Psoas muscle (tissue), 8 donors: ENCODE measurements at places on chromosomes 1 and 21. TPM values are rescaled to one million over a fixed set of nuclear protein-coding genes. Genes with fewer than 3 reads are reported as not detected.

The OSCP1 gene
- 4.6 TPM for total RNA-seq

The CFAP298 gene
- 31.6 TPM for total RNA-seq

The RAB7B gene
- total RNA-seq, result 0.66 TPM

The OLFML3 gene
- 15.8 TPM for total RNA-seq

The CGN gene
- not detected for total RNA-seq

The RASSF5 gene
- total RNA-seq, result 1.9 TPM

The FAM78B gene
- total RNA-seq, result 4.9 TPM

The INTS7 gene
- total RNA-seq, result 7.6 TPM

The CCDC17 gene
- total RNA-seq, result 1.2 TPM

- no peak overlapping the region for H3K4me3 ChIP-seq
- peaks cover 29% of the 10 kb centered on the region for H3K36me3 ChIP-seq
- no peaks in the 10 kb centered on the region for H3K4me1 ChIP-seq
- DNase-seq, result no peak
- no peak overlapping the region for H3K27ac ChIP-seq
Measured at GRCh38 chr1:13825033-13825432, 125.0 kb downstream of the PRDM2 start.

GRCh38 chr1:57340334-57341070, 83.4 kb downstream of the DAB1 start:
- H3K27me3 ChIP-seq, result no peaks in the 10 kb centered on the region
- no peak overlapping the region for H3K27ac ChIP-seq
- no peaks in the 10 kb centered on the region for H3K36me3 ChIP-seq
- DNase-seq, result no peak
- H3K4me1 ChIP-seq, result no peaks in the 10 kb centered on the region
- H3K4me3 ChIP-seq, result no peak overlapping the region

DNA sequence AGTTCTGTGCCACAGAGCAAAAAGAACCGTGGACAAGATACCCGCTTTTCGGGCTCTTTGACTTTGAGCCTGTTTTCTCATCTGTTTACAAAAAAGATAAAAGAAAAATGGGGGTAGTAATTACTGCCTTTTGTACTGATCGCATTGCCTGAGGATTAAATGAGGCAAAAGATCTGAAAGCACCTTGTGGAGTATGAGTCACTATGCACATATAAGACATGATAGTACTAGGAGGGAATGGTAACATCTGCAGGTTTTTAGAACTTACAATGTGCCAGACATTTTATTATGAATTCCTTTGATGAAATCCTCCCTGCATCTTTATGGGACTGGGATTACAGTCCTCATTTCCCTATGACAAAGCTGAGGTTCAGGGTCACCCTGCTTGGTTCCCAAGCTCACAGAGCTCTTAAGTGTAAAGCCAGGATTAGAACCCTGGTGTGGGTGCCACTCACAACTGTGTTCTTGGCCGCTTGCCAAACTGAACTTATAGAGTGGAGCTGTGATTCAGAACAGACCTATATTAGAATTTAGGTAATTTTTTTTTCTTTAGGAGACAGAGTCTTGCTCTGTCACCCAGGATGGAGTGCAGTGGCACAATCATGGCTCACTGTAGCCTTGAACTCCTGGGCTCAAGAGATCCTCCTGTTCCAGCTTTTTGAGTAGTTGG, 1.8 kb downstream of the DISC1 start:
- no peak for DNase-seq
- no peak overlapping the region for H3K27ac ChIP-seq
- H3K27me3 ChIP-seq, result no peaks in the 10 kb centered on the region
- no peaks in the 10 kb centered on the region for H3K36me3 ChIP-seq

GRCh38 chr1:2495026-2495425, 18.9 kb downstream of the PLCH2 start:
- no peaks in the 10 kb centered on the region for H3K36me3 ChIP-seq
- no peak for DNase-seq
- H3K27me3 ChIP-seq, result no peaks in the 10 kb centered on the region
- peaks cover 3% of the 10 kb centered on the region for H3K4me1 ChIP-seq
- no peak overlapping the region for H3K4me3 ChIP-seq

- H3K27me3 ChIP-seq, result no peaks in the 10 kb centered on the region
- no peak overlapping the region for H3K4me3 ChIP-seq
- H3K36me3 ChIP-seq, result peaks cover 2% of the 10 kb centered on the region
- H3K27ac ChIP-seq, result no peak overlapping the region
Measured at GRCh38 chr1:218299416-218299815, 14.3 kb downstream of the RRP15 start.

- H3K4me3 ChIP-seq, result no peak overlapping the region
- no peaks in the 10 kb centered on the region for H3K27me3 ChIP-seq
- H3K36me3 ChIP-seq, result no peaks in the 10 kb centered on the region
Measured at GRCh38 chr1:11330411-11330810, 57.4 kb downstream of the UBIAD1 start.

GRCh38 chr1:223650465-223650864, 15.0 kb downstream of the CAPN8 start:
- DNase-seq, result no peak
- H3K4me3 ChIP-seq, result no peak overlapping the region
- no peaks in the 10 kb centered on the region for H3K27me3 ChIP-seq

DNA sequence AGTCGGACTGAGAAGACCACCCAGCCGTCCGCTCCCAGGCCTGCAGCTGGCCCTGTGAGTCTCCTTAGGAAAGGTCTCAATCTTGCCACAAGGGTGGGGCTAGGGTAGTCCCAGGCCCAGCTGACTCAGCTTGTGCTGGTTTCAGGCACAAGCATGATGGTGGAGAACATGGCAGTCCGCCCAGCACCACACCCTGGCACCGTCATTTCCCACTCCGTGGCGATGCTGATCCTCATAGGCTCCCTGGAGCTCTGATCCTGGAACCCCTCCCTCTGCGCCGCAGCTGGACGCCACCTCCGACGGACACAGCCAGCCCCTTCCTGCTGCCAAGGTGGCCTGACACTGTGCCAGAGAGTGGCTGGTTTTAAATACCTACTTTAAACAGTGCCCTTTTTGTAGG, 10.7 kb downstream of the TMEM81 start:
- no peaks in the 10 kb centered on the region for H3K27me3 ChIP-seq
- H3K4me3 ChIP-seq, result no peak overlapping the region
- peaks cover 13% of the 10 kb centered on the region for H3K4me1 ChIP-seq

- H3K4me3 ChIP-seq, result no peak overlapping the region
- no peak for DNase-seq
- H3K4me1 ChIP-seq, result no peaks in the 10 kb centered on the region
- H3K36me3 ChIP-seq, result no peaks in the 10 kb centered on the region
Measured at GRCh38 chr21:17921579-17922530, 102.7 kb upstream of the C21orf91 start.

DNA sequence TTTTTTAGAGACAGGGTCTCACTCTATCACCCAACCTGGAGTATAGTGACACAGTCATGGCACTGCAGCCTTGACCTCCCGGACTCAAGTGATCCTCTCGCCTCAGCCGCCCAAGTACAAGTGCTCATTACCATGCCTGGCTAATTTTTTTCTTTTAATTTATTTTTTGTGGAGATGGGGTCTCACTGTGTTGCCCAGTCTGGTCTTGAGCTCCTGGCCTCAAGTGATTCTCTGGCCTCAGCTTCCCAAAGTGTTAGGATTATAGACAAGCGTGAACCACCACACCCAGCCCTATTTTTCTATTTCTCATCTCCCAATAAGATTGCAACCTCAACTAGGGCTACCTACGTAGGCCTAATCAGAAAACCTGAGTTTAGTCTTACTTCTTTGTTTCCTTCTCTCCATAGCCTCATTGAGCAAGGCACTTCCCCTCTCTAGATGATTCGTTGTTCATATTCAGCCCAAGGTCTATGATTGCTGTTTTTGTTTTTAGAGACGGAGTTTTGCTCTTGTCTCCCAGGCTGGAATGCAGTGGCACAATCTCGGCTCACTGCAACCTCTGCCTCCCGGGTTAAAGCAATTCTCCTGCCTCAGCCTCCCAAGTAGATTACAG, 1.1 kb upstream of the KPNA6 start:
- peak overlapping the region; percentile 99 for H3K4me3 ChIP-seq
- no peak for DNase-seq
- no peaks in the 10 kb centered on the region for H3K27me3 ChIP-seq
- H3K27ac ChIP-seq, result no peak overlapping the region
- H3K36me3 ChIP-seq, result no peaks in the 10 kb centered on the region

DNA sequence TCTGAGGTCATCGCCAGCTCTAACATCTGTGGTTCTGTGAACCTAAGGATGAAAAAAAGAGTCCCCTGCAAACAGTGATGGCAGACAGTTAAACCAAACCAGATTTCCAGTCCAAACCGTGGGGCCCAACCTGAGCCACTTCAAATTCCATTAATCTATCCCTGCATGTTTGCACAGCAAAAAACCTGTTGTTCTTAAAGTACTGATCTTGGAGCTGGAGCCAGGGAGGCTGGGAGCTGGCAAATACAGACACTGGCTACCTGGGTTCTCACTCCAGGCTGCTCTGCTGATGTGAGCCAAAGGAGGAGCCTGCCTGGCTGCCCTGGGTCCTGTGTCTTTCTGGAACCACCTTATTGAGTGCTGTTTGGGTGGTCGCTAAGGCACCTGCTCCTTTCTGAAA, 16.4 kb downstream of the LDLRAD1 start:
- H3K27ac ChIP-seq, result no peak overlapping the region
- no peaks in the 10 kb centered on the region for H3K4me1 ChIP-seq
- no peak overlapping the region for H3K4me3 ChIP-seq
- no peak for DNase-seq

GRCh38 chr1:160048335-160048734, 16.5 kb upstream of the PIGM start:
- DNase-seq, result no peak
- no peak overlapping the region for H3K4me3 ChIP-seq
- no peaks in the 10 kb centered on the region for H3K4me1 ChIP-seq
- H3K27me3 ChIP-seq, result no peaks in the 10 kb centered on the region

GRCh38 chr1:7636795-7637526, 134.1 kb upstream of the VAMP3 start:
- H3K27ac ChIP-seq, result no peak overlapping the region
- H3K36me3 ChIP-seq, result no peaks in the 10 kb centered on the region
- H3K27me3 ChIP-seq, result no peaks in the 10 kb centered on the region
- H3K4me1 ChIP-seq, result no peaks in the 10 kb centered on the region
- H3K4me3 ChIP-seq, result no peak overlapping the region
- DNase-seq, result no peak

GRCh38 chr1:16067933-16068332, 5.5 kb downstream of the FAM131C start:
- no peaks in the 10 kb centered on the region for H3K4me1 ChIP-seq
- H3K36me3 ChIP-seq, result no peaks in the 10 kb centered on the region
- DNase-seq, result no peak
- no peak overlapping the region for H3K4me3 ChIP-seq

GRCh38 chr1:160859166-160859565, 3.5 kb downstream of the CD244 start:
- H3K36me3 ChIP-seq, result no peaks in the 10 kb centered on the region
- H3K27me3 ChIP-seq, result no peaks in the 10 kb centered on the region
- H3K4me1 ChIP-seq, result no peaks in the 10 kb centered on the region
- no peak for DNase-seq

DNA sequence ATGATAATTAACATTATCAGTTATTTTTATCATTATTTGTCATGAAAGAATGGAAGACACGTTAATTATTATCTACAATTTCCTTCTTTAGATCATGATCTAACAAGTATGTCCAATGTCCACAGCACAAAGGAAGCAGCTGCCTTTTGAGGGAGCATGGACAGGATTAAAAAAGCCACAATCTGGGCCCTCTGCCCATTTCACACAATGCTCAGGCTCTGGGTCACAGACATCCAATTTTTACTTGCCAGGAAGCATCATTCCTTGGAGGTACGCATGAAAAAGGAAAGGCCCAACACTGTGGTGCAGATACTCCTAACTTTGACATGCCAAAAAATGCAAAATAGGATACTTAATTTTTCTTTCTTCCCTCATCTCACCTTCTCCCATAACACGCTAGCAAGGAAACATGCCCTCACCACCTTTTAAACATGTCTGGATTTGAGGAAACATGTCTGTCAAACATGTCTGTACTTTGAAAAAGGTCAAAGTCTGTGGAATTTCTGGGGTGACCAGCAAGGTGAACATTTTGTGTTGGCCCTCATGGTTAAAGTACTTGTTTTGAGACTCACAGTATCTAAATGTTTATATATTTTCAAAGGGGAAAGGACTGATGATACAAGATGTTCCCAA, 40.0 kb downstream of the GADD45A start:
- no peak for DNase-seq
- peak overlapping the region; percentile 30 for H3K27ac ChIP-seq
- peaks cover 23% of the 10 kb centered on the region for H3K4me1 ChIP-seq
- H3K27me3 ChIP-seq, result no peaks in the 10 kb centered on the region
- no peak overlapping the region for H3K4me3 ChIP-seq

GRCh38 chr1:40703316-40703715, 11.8 kb downstream of the NFYC start:
- no peaks in the 10 kb centered on the region for H3K27me3 ChIP-seq
- DNase-seq, result no peak
- H3K36me3 ChIP-seq, result no peaks in the 10 kb centered on the region
- H3K4me3 ChIP-seq, result no peak overlapping the region
- H3K4me1 ChIP-seq, result peaks cover 34% of the 10 kb centered on the region
- H3K27ac ChIP-seq, result peak overlapping the region; percentile 21

DNA sequence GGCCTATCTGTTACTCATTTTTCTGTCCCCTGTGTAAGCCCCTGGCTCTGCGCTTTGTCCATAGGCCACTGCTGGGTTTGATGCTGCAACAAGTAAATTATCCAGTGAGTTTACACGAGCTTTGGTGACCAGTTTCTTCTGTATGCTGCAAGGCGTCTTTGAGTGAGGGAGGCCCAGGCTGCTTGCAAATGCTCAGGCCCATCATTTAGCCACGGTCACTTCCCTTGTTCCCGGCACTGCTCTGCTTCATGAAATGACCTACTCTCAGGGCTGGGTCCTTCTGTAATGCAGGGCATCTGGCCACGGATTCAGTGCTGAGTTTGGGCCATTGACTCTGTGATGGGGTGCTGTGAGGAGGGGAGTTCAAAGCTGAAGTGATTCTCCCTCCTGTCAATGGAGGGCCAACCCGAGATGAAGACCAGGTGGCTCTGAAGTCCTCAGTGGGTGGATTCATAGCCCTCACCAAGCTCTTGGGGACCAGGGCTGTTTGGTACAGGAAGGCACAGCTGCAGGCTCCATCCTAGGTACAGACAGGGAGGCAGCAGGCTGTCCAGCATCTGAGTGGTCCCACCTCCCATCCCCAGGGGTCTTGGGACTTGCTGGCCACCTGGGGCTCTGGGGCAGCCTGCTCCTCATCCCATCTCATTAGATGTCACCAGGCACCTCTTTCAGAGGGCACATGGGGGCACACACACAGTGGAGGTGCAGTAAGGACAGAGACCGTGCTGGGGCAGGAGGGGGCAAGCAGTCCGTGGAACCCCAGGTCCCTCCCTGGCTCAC, 21.7 kb downstream of the LHX4 start:
- H3K4me3 ChIP-seq, result no peak overlapping the region
- H3K4me1 ChIP-seq, result no peaks in the 10 kb centered on the region
- H3K27ac ChIP-seq, result no peak overlapping the region
- H3K36me3 ChIP-seq, result no peaks in the 10 kb centered on the region
